Left lung (tissue), 14 donors: ENCODE measurements at places on chromosomes 4 and X. TPM values are rescaled to one million over a fixed set of nuclear protein-coding genes. Genes with fewer than 3 reads are reported as not detected.

FRMD7 gene
- polyA plus RNA-seq = not detected

GPC3 gene
- 571 TPM for polyA plus RNA-seq

PNPLA4 gene
- 19.0 TPM for polyA plus RNA-seq

CFAP299 gene
- 1.6 TPM for polyA plus RNA-seq

HGFAC gene
- polyA plus RNA-seq = 1.5 TPM

RAB9B gene
- 3.1 TPM for polyA plus RNA-seq

USP17L15 gene
- not detected for polyA plus RNA-seq
